IPS DF 19.7 (cell line): ENCODE measurements at places on chromosomes 3 and 15.

GRCh38 chr3:135792174-135792573 lies 173.4 kb upstream of the PPP2R3A start:
- DNase-seq = no peak

GRCh38 chr15:22979238-22980188 lies 655 bp downstream of the CYFIP1 start:
- DNase-seq = no peak

DNA sequence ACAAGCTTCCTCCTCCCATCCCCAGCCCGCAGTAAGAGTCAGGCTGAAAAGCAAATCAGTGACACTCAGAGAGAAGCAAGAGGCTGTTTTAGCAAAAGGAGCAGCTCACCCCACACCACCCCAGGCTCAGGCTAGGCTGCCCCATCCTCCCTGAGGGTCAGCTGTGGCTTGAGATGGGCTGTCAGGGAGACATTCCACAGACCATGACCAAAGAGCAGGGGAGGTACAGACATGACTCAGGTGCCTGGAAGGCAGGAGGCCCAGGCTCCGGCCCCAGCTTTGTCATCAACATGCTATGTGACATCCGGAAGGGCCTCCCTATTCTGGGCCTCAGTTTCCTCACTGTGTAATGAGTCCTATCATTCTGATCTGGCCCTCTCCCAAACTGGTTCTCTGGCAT lies 24.7 kb downstream of the HCN4 start:
- DNase-seq = no peak

GRCh38 chr15:28096411-28096669 lies 2.8 kb downstream of the OCA2 start:
- DNase-seq = no peak

GRCh38 chr15:77130315-77130930 lies 59.5 kb upstream of the TSPAN3 start:
- no peak for DNase-seq

GRCh38 chr3:114707252-114707860 lies 413.5 kb downstream of the TIGIT start:
- no peak for DNase-seq

- DNase-seq = no peak
Observed at GRCh38 chr3:36903119-36903882, 41.6 kb downstream of the TRANK1 start.

DNA sequence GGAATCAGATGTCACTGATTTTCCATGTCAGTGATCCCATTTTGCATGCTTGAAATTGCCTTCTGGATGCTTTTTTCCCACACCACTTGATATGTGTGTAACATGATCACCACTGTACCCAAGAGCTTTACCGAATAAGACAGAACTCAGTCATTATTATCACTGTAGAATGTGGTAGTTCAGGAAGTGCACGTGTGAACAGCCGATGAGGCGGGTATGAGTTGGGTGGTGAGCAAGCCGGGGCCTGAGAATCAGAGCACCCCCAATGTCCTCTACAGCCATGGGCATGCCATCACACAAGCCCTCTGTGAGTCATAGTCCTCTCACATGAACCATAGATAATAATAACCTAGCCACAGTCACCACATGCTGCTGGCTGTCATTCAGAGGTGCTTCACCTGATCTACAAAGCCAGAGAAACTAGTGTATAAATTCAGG lies 470.8 kb downstream of the SOX2 start:
- DNase-seq = no peak

DNA sequence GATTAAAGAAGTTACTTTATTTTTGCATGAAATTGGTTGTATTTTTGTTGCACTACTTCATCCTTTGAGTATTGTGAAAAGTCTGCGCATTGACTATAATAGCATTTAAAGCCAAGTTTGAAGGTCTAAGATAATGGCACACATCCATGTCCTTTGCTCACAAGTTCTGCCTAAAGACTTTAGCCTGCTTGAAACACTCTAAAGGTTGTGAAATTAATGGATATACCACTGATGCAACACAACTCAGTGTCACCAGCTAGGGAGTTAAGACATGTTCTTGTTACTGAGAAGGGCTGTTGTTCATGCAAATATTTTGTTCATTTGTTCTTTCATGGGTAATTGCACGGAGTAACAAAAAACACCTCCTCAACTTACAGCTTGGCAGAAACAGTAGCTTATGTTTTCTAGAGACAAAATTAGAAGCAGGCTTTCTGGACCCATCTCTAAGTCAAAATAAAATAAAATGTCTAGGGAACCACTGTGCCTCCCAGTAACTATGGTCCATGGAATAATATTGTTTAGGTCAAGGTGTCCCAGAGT lies 83.9 kb downstream of the PPARG start:
- DNase-seq = no peak

DNA sequence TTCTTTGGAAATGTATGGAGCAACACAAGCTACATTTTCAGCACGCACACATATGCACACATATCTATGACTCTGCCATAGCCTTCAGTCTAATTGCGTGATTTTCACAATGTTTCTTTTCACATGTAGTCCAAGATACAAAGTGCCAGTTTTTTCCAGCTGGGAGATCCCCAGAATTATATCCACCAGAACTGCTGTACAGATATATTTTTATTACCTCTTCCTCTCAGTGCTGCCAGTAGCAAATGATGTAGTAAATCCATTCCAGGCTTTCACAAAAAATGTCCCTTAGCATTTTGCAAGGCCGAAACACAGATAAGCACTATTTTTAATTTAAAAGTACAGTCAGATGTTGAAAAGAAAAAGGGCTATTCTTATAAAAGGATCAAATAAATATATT lies 719.8 kb upstream of the SEMA6D start:
- DNase-seq = no peak

- no peak for DNase-seq
Observed at GRCh38 chr15:34233614-34234013, 8.8 kb downstream of the EMC4 start.

DNA sequence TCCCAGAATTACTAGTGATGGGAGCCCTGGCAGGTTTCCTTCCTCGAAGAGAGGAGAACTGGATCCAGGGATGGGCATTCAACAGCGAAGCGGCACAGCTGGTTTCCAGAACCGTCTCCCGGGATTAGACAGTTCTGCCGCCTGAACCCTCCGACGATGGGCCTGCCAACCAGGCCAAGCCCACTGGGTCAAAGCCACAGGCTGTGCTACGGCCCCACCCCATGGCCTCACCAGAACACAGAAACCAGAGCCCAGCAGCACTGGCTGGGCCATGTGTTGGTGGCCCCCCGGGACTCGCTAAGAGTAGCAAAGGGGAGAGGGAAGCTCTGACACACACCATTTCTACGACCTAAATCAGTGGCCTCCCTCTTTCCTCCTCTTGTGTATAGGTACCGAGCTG lies 2.2 kb downstream of the C15orf62 start:
- no peak for DNase-seq

GRCh38 chr3:179250803-179251476 lies at the start of gene KCNMB3:
Gene KCNMB3, minus strand, starts transcription at chr3:179251114. Its CDS starts 124 bp downstream, at chr3:179250990.
- DNase-seq = no peak

GRCh38 chr15:69990566-69991421 lies 106.9 kb downstream of the TLE3 start:
- DNase-seq = no peak
